ENCODE measurements at places on chromosomes 1 and 21.

DNA sequence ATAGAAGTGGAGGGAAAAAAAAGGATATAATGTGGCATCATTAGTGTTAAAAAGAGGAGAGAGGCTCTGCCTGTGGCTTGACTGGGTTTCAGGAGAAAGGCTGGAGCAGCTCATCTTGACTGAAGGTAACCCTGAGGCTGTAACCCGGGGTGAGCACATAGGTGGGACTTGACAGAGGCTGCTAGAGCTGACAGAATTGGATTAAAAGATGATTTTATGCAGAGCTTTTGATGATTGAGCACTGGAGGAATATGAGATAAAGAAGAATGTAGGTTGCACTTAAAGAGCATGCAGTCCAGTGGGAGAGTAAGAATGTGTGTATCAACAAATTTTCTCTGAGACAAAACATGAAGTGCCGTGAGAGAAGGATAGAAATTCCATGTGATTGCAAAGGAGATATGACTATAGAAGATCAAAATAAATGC, 17.3 kb downstream of the LAMC1 start:
- DNase-seq = no peak

GRCh38 chr1:229726061-229726460, 100.0 kb downstream of the URB2 start:
- DNase-seq = no peak

GRCh38 chr1:8460784-8461183, 142.9 kb downstream of the SLC45A1 start:
- DNase-seq = no peak

- DNase-seq = no peak
These were observed 80.9 kb downstream of the MTR start for GRCh38 chr1:236875975-236876374.

DNA sequence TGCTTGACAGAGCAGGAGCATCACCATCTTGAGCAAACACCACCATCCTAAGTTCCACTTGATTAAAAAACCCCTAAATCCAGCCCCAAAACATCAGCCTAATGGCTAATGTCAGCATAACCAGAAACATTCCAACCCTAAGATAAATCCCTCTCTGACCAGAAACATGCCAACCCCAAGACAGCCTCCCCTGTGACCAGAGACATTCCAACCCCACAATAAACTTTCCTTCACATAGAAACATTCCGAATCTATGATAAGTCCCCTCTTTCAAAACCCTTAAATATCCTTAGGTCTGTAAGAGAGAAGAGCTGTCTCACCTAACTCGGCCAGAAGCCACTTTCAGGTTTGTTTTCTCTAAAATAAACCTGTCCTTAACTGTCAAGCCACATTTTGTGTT, 17.4 kb upstream of the SLC2A5 start:
- no peak for DNase-seq

DNA sequence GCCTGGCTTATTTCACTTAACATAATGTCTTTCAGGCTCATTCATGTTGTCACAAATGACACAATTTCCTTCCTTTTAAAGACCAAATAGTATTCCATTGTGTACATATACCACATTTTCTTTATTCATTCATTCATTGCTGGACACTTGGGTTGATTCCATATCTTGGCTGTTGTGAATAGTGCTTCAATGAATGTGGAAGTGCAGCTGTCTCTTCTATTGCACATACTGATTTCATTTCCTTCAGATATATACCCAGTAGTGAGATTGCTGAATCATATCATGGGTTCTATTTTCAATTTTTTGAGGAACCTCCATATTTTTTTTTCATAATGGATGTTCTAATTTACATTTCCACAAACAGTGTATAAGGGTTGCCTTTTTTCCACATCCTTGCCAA, 38.6 kb upstream of the WLS start:
- DNase-seq = no peak

GRCh38 chr21:36689324-36689723, 9.6 kb upstream of the SIM2 start:
- DNase-seq = no peak

DNA sequence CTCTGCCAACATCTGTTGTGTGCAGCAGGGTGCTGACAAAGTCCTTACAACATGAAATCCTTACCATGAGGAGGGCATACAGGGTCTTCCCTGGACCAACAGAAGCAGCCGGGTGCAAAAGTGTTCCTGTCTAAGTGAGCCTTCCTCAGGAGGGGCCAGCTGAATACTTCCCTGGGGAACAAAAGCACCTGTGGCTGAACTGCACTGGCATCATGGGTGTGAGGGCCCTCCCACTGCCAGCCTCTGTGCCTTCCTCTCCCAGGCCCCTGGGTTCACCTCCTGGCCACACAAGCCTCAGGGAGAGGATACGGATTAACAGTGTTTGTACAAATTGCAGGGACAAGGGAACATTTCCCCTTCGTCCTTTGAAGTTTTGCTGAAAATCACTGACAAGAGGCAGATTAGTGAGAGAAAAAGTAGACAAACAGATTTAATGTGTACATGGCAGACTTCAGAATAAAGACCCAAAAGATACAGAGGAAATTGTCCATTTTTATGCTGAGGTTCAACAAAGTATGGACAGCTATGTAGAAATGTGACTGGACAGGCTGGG, 91.0 kb upstream of the PPM1J start:
- no peak for DNase-seq

GRCh38 chr1:1677718-1678580, 14.6 kb downstream of the SLC35E2B start:
- DNase-seq = peak; percentile 35

- DNase-seq = no peak
These were observed 61.1 kb upstream of the RAB4A start for GRCh38 chr1:229209816-229210215.

- DNase-seq = no peak
These were observed 49.1 kb downstream of the HHAT start for GRCh38 chr1:210377731-210378333.

DNA sequence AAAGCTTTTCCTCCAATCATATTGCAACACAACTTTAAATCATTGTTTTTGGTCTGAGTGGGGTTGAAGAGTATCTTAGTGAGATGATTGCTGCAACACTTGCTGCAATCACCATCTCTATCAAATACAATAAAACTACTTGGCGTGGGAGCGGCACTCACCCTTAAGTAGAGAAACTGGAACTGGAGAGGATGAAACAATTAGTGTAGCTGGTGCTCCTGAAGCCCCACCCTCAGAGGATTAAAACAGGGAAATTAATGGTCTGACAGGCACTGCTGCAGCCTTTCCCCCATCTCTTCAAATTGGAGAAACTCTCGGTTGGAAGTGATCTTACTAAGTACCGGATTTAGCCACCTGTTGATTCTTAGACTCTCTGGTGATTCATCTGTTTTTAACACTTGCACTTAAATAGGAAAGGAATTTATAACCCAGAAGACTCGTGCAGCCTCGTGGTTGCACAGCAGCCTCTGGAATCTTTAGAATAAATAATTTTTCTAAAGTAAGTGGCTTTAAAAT, 80.5 kb upstream of the KIF26B start:
- DNase-seq = no peak

DNA sequence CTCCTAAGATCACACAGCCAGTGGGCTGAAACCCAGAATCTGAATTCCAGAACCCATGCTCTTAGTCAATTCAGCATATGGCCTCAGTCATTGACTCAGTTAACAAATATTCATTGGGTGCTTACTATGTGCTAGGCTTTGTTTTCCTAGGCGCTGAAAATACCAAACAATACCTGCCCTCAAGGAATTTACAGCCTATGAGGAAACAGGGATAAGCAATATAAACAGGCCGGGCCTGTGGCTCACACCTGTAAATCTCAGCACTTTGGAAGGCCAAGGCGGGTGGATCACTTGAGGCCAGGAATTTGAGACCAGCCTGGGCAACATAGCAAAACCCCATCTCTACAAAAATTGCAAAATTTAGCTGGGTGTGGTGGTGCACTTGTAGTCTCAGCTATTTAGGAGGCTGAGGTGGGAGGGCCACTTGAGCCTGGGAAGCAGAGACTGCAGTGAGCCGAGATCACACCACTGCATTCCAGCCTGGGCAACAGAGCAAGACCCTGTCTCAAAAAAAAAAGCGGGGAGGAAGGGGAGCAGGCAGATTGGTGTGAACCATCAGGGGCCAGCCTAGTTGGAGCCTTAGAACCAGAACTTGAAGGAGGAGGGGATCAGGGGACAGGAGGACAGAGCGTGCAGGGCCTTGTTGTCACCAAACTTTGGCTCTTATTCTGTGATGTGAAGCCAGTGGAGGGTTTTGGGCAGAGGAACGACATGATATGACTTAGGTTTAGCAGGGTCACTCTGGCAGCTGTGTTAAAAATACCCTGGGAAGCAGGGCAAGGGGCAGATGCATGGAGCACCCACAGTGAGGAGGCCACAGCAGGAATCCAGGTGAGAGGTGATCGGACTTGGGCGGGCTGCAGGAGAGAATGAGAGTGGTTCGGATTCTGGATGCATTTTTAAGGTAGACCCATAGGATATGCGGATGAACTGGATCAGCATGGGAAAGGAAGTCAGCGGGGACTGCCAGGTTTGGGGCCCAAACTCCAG, 5.8 kb downstream of the TINAGL1 start:
- no peak for DNase-seq

DNA sequence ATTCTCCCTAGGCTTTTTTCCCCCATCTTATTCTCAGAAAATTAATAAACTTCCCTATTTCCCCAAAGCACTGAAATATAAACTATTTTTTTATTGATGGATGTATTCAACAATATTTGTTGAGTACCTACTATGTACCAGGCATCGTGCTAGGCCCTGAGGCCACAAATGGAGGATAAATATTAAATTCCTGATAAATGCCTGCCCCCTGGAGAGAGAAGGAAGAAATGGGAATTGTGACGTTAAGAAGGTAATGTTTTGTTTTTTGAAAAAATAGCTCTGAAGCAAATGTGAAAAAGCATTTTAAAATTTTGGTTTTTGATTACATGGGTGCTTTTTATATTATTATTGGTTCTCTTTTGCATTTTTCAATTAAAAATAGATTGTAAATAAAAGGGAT, 60.5 kb upstream of the DPT start:
- DNase-seq = no peak

DNA sequence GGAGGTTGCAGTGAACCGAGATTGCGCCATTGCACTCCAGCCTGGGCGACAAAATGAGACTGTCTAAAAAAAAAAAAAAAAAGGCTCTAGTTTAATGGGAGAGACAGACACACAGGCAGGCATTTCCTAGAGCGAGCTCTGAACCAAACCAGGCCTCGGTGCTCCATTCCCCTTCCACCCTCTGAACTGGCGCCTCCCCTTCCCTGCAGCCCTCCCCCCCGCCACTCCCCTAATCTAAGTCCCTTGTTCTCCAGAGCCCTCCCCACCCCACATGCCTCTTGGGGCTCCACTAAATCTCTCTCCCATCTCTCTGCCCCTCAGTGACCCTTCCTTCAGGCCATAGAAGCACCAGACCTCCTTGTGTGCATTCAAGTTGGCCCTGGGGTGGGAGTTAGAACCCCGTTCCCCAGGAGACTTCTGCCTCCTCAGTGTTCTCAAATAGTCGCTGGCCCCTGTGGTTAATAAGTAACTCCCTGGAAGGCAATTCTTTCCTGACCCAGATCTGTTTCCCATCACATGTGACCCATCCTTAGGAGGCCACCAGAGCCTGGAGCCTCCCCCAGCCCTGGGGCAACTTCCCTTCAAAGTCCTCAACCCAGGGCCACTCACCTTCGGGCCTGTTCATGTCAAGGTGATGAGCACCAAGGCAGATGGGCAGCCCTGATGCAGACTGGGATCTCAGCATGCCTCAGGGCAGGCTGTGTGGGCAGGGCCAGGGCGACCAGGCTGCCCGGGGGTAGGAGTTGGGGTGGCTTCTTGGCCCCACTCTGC, 42.6 kb upstream of the EPB41 start:
- no peak for DNase-seq

DNA sequence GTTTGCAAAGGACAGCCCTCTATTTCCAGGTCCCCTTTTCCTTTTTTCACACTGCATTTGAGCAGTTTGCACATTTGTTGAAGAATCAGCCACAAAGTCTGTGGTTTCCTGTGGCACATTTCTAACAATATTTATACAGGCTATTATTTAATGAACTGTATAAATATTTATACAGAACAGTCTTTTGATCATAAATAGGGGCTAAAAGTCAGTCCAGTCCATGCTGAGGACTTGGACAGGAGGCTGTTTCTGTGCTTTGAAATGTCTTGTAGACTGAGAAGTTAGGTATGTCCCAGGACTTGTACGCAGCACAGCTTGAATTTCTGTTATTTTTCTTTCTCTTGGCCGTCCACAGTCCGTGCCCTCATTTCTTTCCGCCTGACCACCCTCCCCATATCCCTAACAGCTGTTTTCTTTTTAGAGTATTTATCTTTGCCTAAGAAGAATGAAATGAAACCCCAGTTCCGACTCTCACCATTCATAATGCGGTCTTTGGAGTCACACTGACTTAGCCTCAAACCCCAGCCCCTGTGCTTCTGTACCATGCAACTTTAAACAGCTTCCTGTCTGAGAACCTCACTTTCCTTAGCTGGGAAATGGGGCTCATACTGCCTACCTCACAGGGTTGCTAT, 19.7 kb downstream of the FGGY start:
- DNase-seq = no peak

GRCh38 chr1:3672971-3673361, 20.6 kb downstream of the TP73 start:
- no peak for DNase-seq

DNA sequence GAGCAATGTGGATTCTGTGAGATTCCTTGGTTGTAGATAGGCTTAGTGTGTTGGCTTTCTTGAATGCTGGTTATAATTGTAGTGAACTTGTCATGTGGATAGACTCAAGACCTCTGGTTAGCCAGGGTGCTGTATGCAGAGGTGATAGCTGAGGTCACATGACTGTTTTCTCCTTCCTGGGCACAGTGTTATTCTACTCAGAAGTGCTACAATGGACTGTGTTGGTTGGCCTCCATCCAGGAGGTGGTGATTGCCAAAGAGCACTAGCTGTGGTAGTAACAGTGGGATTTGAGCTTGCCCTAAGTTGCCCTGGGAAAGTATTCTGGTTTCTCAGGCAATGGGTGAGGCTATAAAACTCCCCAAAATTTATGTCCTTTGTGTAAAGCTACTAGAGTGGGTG, 71.6 kb downstream of the SH3BGR start:
- DNase-seq = no peak

DNA sequence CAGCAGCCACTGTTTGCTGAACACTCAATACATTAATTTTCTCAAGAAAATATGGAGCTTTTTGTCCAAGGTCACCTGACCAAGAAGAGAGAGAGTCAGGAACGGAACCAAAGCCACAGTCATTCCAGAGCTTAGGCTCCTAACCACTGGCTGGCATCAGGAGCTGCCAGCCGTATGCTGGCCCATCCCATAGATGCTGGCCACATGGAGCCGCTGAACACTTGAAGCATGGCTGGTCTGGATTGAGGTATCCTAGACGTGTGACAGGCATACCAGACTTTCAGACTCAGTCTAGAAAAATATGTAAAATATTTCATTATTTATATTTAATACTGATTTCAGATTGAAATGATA, 458.7 kb downstream of the MATN1 start:
- DNase-seq = no peak

GRCh38 chr1:236779312-236779711, 15.8 kb upstream of the MTR start:
- DNase-seq = no peak
